ENCODE measurements at places on chromosomes 11 and 22. TPM values are rescaled to one million over a fixed set of nuclear protein-coding genes. Genes with fewer than 3 reads are reported as not detected.

Gene IGLL5
- total RNA-seq, result 8.1 TPM

Gene DDI1
- not detected for total RNA-seq

Gene SCN2B
- 4.1 TPM for total RNA-seq

Gene IFT27
- 28.0 TPM for total RNA-seq

Gene BTG4
- total RNA-seq, result not detected

Gene CASP5
- total RNA-seq, result 0.50 TPM

Gene ADM
- 7.3 TPM for total RNA-seq

Gene BTBD10
- 25.9 TPM for total RNA-seq

Gene TMEM151A
- total RNA-seq, result 0.21 TPM

Gene ART1
- 0.55 TPM for total RNA-seq

Gene TSSC4
- 47.6 TPM for total RNA-seq

Gene GRK2
- 55.2 TPM for total RNA-seq

Gene CCDC81
- 0.58 TPM for total RNA-seq

Gene SHANK3
- total RNA-seq, result 42.9 TPM

Gene RAG2
- not detected for total RNA-seq

Gene RNF214
- total RNA-seq, result 22.3 TPM

Gene OR6M1
- total RNA-seq, result not detected

Gene CASTOR1
- 12.8 TPM for total RNA-seq

Gene OR8D1
- total RNA-seq, result not detected

Gene TYR
- total RNA-seq, result not detected

Gene OTOG
- total RNA-seq, result not detected

Gene FOLR1
- total RNA-seq, result 409 TPM

Gene NDUFS8
- total RNA-seq, result 148 TPM

Gene OR2D2
- not detected for total RNA-seq

Gene SCUBE2
- total RNA-seq, result 3.9 TPM

Measured in left lung (tissue), 14 donors.